ENCODE measurements at places on chromosomes 11 and 22.

- no peak for DNase-seq
These were observed 28.5 kb upstream of the RBX1 start for GRCh38 chr22:40922484-40923303.

DNA sequence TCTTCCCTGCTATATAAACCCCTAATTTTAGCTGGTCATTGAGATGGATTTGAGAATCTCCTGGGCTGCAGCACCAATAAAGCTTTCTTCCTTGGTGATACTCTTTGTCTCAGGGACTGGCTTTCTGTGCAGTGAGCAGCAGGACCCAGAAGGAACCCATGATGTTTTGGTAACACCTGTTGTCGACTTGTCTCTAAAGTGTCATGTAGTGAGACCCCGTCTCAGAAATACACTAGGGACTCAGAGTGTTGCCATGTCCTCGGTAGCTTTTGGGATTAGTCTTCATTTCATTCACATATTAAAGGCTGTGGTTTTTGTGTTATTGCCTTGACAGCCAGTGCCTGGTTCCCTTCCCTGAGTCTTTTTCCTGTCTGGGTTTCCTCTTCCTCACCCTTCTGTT is 1078.7 kb downstream of the TBC1D22A start:
- DNase-seq = no peak

DNA sequence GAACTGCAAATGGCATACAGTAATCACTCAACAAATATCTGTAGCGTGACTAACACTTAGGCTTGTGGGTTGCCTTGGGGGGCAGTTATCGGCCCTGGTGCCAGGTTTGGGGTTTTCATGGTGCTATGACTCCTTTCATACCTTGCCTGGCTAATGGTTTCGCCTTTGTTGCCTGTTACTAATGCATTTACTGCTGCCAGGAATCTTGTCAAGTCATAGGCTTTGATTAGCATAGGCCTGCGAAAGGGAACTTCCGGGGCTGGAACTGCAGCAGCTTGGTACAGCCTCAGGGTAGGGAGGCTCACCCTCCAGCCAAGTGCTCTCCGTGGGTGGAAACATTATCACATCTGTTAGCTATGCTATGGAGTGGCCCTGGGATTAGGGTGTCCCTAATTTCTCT is 13.2 kb downstream of the SLC25A18 start:
- DNase-seq = no peak

GRCh38 chr11:130146796-130147195 is 12.8 kb upstream of the ST14 start:
- no peak for DNase-seq

GRCh38 chr11:60367009-60367408 is 11.3 kb upstream of the MS4A7 start:
- no peak for DNase-seq

DNA sequence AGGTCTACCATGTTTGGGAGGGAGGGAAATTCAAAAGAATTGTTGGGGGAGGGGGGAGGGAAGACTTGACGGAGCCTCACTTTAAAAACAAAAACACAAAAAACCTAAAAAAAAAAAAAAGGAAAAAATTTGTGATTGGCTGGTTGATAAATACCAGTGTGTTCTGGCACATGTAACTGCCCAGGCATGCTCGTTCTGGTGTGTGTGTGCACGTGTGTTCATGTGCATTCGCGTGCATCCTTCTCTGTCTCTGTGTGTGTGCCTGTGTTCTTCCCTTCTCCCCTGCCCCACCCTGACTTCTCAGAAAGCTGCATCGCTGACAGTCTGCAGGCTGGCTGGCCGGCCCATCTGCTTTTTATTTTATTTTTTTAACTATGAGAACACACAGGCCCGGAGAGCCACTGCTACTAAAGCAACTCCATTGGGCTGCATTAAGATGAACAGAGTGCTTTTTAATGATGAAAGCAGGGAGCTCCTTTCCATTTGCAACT is 22.6 kb upstream of the ADSL start:
- DNase-seq = no peak

DNA sequence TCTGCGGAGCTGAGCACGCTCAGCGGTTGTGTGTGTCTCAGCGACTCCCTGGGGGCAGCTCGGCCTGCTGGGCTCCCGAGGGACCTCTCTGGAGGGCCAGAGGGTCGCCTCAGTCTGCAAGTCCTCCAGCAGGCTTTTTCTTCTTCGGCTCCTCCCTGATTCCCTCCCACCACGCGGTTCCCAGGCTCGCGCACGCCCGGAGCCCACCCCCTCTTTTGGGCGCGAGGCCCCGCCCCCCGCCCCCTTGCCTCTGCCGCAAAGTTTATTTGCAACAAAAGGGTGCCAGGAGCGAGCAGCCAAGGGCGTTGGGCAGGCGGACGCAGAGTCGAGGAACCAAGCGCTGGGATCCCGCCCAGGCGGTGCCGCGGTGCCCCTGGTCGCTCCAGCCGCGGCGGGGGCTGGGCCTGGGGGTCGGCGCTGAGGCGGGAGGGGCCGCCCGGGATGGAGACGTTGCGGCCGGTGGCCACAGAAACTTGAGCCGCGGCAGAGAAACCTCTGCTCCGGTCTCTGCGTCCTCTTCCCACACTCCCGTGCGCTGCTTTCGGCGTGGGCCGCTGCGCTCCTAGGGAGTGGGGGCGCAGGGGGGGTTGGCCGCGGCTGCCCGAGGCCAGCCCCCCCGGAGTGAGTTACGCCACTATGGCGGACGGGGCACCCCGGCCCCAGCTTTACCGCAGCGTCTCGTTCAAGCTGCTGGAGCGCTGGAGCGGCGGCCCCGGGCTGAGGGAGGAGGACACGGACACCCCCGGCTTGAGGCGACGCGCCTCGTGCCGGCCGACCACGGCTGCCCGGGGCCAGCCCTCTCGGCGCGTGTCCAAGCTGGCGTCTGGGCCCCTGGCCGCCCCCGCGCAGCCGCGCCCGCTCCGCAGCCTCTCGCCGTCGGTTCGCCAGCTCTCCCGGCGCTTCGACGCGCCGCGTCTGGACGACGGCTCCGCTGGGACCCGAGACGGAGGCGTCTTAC is at the start of gene ARHGEF17:
Gene ARHGEF17, plus strand, starts transcription at position 274 of the 958 bp plus-strand sequence. Its CDS starts 363 bp downstream, at position 637.
- no peak for DNase-seq

DNA sequence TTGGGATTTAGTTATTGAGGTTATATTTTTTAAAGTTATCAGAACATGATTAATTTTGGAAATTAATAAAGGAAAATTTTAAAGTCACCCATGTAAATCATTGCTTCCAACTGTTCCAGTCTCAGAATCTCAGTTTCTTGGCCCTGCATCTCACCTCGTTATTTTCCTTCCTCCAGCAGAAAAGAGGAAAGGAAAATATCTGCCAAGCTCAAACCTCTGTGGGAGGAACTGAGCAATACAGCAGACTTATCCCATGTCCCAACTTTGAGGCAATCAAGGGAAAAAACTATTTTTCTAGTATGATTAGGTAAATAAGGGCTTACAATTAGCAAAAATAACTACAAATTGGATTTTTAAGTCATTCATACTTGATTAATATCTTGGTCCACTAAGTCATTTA is 30.1 kb downstream of the ELMOD1 start:
- no peak for DNase-seq

DNA sequence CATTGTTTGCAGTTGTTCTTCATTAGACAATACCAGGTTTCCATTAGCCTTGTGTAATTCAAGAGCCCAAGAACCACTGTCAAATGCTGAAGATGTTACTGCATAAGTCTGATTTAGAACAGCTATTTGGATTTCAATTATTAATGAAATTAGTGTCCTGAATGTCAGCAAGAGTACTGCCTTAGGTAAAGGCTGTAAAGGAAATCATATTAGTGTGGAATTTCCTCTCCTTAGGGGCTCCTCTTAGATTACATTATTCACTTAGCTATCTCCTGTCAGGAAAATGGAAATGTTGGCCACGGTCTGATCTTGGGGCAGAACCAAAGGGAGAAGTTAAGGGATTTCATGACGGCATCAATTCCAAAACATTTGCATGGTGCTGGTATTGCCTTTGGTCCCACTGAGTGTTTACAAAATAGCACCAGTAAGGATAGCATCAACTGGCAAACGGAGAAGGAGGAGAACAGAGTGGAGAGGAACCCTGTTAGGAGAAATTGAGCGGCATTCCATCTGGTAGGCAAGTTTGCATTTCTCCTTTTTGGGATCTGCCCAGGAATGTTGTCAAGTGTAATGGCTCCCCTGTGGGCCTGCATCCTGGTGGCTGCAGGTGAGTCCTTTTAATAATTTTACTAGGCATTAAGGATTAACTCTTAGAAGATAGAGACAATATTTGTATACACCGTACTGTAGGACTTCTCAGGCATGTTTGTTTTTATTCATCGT is at the start of gene HTR3B:
Gene HTR3B, plus strand, starts transcription at position 418 of the 723 bp plus-strand sequence. Its CDS starts 138 bp downstream, at position 556.
- DNase-seq = no peak

DNA sequence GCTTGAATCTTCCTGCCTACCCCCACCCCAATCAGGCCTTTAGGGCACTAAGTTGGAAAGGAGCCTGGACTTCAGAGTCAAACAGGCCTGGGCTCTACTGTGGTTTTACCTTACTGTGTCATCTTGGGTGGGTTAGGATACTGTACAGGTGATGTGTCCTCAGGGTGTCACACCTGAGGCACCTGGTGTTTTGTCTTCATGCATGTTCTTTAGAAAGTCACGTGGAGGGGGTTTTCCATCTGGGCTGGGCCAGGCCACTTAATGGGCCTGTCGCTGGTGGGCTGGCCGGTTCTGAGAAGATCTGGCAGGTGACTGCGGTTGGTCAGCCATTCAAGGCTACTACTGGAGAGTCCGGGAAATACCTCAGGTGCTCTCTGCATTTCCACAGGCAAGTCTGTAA is 92.6 kb downstream of the SWAP70 start:
- DNase-seq = no peak

DNA sequence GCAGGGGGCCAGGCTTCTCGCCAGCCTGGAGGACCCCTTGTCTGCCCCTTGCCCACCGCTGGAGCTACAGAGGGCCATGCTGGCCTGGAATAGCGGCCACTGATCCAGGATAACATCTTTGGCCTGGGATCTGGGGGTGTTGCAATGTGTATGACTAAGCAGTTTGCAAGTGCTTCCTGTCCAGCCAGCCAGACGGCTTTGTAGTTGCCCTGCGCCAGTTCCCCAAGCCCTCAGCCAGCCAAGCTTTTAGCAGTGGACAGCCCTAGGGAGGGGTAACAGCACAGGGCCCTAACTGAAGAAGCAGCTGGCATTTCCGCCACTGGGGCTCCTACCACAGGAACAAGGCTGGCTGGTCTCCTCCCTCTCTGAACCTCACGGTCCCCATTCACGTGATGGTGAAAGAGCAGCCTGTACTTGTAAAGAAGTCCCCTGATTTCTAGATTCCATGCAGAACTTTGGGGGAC is 32.1 kb downstream of the UQCR10 start:
- peak; percentile 96 for DNase-seq

- DNase-seq = no peak
These were observed 204.5 kb downstream of the RAB38 start for GRCh38 chr11:87970762-87971161.

DNA sequence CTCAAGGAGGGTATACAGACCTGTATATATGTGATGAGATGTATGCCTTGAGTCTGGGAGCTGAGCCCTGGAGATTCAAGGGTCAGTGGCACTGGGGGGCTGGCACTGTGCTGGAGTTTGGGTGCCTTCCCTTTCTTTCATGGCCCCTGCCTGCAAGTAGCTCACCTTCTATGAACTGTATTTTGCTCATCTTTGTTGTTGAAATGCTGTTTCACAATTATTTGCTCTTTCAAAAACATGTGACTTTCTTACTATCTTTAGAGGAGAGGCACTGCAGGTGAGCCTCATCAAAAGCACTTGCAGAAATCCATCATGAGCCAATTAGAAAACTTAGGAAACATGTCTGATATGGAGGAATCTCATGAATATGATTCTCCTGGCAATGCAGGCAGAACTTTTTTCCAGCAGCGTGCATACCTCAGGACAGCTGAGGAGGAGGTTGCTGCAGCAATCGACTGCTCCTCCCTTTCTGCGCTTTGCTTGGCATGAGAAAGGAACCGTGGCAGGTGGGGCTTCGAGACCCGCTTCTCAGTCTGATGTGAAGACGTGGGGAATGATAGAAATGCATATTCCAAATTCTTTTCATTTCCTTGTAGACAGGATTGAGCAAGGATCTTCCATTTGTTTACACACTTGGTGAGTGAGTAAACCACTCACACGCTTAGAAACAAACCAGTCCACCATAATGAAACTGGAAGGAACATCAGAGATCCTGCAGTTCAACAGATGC is 178.4 kb upstream of the E2F8 start:
- no peak for DNase-seq
